Endothelial cell of umbilical vein (primary cell): ENCODE measurements at places on chromosomes 16 and 17. TPM values are rescaled to one million over a fixed set of nuclear protein-coding genes. Genes with fewer than 3 reads are reported as not detected.

Gene ACSF2
- 30.4 and 33.2 TPM in 2 replicates for polyA plus RNA-seq

Gene CD300E
- polyA plus RNA-seq = not detected in 2 replicates

Gene MRC2
- polyA plus RNA-seq = 30.6 and 36.5 TPM in 2 replicates

Gene KRT26
- not detected in 2 replicates for polyA plus RNA-seq

- H3K4me1 ChIP-seq = peaks cover 59% of the 10 kb centered on the region
- H3K4me3 ChIP-seq = no peak overlapping the region
- no peaks in the 10 kb centered on the region for H3K27me3 ChIP-seq
- no peak for DNase-seq
- no peak overlapping the region for H3K27ac ChIP-seq
- H3K36me3 ChIP-seq = no peaks in the 10 kb centered on the region
These were observed 14.2 kb upstream of the ZFHX3 start for GRCh38 chr16:73062001-73062616.

DNA sequence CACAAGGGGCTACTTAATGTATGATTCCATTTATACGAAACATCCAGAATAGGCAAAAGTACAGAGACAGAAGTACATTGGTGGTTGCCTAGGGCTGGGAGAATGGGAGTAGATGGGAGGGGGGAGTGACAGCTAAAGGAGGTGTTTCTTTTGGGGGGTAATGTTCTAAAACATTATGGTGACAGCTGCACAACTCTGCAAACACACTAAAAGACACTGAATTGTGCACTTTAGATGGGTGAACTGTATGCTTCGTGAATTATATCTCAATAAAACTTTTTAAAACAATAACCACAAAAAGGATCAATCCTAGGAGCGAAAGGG lies 661 bp downstream of the LYRM9 start:
- H3K27ac ChIP-seq = peak overlapping the region; percentile 30
- H3K36me3 ChIP-seq = no peaks in the 10 kb centered on the region
- peak overlapping the region; percentile 61 for H3K4me3 ChIP-seq

DNA sequence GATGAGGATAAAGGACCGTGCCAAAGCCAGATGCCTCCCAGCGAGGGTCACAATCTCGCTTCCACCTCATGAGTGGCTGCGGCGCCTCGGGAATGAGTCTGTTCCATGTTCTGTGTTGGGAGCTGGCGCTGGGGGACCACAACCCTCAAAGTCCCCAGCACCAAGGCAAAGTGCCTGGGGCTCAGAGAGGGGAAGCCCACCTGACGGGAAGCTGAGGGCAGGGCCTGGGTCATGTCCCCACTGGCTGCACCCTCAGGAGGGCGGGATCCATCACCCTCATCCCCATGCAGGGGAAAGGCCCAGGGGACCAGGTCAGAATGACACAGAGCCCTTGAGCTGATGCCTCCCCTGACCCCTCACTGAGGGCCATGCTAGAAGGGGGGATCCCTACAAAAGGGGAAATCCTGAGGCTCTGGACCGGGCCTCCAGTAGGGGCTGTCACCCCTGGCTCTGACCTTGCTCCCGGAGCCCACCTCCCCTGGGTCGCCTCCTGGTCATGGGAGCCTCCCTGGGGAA lies 151.3 kb upstream of the PLCG2 start:
- no peaks in the 10 kb centered on the region for H3K27me3 ChIP-seq
- no peak overlapping the region for H3K4me3 ChIP-seq
- H3K36me3 ChIP-seq = peaks cover 11% of the 10 kb centered on the region
- no peak for DNase-seq

GRCh38 chr17:48261297-48261880 lies 153.8 kb downstream of the SNX11 start:
- no peaks in the 10 kb centered on the region for H3K36me3 ChIP-seq
- H3K4me1 ChIP-seq = peaks cover 20% of the 10 kb centered on the region
- H3K27ac ChIP-seq = no peak overlapping the region

GRCh38 chr16:3835089-3835602 lies 45.4 kb downstream of the CREBBP start:
- no peak overlapping the region for H3K27ac ChIP-seq
- H3K4me1 ChIP-seq = no peaks in the 10 kb centered on the region
- DNase-seq = no peak
- no peaks in the 10 kb centered on the region for H3K27me3 ChIP-seq

DNA sequence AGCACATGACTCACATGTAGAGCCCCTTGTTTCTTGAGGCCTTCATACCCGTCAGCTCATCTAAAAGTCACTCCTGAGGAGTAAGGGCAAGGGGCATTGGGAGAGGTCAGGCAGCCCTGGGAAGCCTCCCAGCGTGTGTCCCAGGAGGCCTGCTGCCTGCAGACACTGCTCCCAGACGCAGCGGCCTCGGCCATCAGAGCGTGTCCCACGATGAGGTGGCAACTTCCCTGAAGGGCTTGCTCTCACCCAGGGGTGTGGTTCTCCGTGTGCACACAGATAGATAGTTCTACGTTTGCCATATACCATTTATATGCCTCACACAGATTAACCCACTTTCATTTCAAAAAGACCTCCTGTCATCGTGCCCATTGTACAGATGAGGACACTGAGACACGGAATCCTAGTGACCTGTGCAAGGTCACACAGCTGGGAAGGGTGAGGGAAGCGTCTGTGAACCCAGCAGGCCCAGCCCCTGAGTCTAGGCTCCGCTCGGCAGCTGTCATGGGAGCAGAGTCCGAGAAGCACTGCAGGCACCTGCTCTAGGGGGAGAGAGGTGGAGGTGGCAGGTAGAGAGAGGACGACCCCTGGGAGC lies 8.3 kb downstream of the TUBB3 start:
- H3K4me3 ChIP-seq = no peak overlapping the region
- no peak for DNase-seq
- no peak overlapping the region for H3K27ac ChIP-seq
- no peaks in the 10 kb centered on the region for H3K27me3 ChIP-seq
